ENCODE measurements at places on chromosomes 7 and 10.

- DNase-seq = no peak
Measured at GRCh38 chr7:152528612-152529011, 92.8 kb upstream of the KMT2C start.

DNA sequence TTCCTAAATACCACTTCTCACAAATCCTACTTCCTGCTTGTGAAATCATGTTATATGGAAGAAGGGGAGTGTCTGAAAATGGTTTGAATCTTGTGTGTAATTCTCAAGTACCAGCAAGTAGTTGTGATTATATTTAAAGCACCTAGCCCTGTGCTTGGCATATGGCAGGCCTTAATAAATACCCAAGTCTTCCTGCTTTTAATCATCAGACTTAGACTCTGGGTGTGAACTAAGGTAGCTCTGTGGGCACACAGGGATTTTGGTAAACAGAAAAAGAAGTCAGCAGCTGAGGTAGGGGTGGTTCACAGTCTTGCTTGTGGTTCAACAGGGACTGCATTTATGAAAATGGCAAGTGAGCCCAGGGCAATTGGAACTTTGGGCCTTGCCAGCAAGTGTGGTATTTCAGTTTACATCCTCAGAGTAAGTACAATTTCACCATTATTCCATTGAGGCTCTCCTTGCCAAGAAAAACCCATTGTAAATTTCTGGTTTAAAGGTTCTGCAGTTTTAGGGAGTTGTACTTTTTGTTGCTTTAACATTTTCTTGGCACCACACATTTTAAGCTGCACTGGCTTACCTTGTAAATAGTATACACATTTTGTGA lies 215.5 kb downstream of the AUTS2 start:
- DNase-seq = no peak

DNA sequence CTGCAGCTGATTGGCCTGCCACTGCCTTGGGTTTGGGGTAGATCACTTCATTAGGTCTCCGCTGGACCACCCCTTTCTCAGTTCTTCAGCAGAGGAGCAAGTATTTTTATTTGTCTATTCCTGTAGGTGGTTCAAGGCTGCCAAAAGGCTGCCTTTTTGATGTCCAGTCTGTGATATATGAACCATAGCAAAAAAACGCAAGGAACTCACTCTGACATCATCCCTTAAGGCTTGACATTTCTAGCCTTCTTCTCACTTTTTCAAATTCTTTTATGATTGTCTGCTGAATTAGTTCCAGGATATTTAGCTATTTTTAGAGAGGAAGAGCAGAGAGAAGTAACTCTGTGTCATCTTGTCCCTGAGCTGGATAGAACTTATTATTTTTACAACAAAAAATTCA lies 269.2 kb downstream of the BAMBI start:
- DNase-seq = no peak

DNA sequence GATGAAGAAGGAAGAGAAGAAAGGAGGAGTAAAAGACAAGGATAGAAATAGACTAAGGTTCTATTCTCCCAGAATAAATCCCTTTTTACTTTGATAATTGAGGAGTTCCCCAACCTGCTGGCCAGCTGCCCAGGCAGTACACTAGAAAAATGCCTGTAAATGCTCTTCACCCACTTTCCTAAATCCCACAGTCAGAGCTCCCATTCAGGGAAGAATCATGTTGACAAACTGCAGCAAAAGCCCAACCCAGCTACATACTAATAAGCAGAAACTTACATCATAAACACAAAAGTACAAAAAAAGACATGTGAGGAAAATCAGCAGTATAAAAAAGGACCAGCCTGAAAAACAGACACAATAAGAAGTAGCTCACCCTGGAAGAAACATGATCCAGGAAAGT lies 15.8 kb upstream of the KDM7A start:
- no peak for DNase-seq

DNA sequence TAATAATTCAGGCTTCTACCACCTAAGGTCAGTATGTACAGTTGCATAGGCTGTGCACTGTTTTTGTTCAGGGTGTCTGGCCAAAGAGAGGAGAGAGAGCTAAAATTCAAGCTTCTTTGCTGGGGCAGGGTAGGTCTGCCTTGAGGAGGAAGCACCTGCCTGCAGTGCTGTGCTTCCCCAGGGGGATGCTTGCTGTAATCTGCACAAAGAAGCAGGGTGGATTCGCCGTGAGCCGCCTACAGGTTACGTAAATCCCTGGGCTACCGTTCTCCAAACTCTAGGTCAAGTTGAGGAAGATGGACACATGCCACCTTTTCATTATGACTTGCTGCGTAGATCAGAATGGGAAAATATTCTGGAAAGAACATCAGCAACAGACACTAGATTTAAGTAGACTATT lies 543.3 kb downstream of the TNS3 start:
- DNase-seq = no peak

GRCh38 chr7:141709749-141710148 lies 1.6 kb downstream of the WEE2 start:
- DNase-seq = no peak

- no peak for DNase-seq
Measured at GRCh38 chr7:140983802-140984201, 30.9 kb downstream of the MRPS33 start.

DNA sequence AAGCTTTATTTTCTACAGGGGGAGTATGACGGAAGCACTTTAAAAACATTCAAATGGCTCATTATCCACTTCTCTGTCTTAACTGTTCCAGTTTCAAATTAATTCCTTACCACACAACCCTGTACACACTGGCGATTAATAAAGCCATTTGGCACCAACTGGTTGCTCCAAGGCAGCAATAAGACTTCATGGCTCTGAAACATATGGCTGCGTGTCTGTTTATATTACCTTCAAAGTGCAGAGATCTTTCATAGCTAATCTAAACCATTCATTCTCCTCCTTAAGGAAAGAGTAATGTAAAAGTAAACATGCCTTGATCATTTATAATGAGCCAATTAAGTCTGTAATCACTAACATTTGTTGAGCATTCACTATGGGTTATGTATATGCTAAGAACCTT lies 325.7 kb downstream of the PARD3 start:
- no peak for DNase-seq

DNA sequence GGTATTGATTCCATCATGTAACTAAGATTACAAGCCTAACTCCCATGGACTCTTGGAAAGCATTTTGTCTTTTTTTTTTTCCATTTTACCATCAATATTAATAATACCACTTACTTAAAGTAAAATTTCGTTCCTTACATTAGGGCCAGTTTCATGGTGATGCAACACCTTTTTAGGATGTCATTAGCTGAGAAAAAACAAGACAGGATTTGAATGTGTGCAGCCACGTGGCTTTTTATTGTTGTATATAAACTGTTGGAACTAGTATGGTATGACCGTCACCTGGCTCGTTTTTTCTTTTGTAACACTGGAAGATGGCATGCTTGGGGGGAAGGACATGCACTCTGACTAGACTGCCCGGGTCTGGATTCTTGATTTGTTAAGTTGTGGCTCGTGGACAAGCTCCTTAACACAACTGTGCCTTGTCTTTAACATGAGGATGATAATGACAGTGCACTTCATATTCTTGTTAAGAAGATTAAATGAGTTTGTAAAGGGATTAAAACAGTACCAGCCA lies 42.1 kb downstream of the ARHGAP21 start:
- DNase-seq = no peak

DNA sequence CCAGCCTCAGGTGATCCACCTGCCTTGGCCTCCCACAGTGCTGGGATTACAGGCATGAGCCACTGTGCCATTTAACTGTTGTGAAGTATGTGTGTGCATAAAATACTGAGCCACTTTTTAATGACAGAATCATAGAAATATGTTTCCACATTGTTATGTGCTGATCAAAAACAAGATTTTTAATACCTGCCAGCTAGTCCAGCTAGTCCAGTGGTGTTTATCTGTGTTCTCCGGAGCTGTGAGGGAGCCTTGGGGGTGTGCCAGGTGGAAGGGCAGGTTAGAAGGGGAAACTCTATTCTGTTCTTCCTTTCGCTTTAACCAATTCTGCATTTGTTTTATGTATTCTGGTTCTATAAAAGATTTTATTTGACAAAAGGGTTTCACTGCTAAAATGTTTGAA lies 7.0 kb downstream of the FAM221A start:
- DNase-seq = no peak

- no peak for DNase-seq
Measured at GRCh38 chr7:151210087-151210854, at the start of gene H2BK1. Gene H2BK1 (minus strand): TSS chr7:151210488. CDS start chr7:151210318, 170 bp downstream.

- DNase-seq = no peak
Measured at GRCh38 chr10:6542999-6543430, 37.1 kb downstream of the PRKCQ start.

DNA sequence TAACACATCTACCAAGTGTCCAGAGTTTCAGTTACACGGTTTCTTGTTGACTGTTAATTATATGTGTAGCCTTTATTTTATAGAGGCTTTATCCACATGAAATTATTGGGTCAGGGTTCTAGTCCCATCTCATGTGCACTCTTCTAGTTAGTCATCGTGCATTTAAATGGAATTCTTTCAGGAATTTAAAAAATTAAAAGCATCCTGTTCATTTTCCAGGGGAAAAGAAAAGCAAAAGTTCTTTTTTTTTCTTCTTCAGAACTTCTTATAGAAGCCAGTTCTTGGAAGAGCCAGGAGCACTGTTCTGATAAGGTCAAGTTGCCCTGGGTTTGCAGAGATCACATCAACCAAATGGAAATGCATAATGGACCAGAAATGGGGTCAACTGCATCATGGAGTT lies 324.7 kb downstream of the INHBA start:
- DNase-seq = no peak

GRCh38 chr10:108452533-108452932 lies 1288.0 kb upstream of the SORCS1 start:
- DNase-seq = no peak

DNA sequence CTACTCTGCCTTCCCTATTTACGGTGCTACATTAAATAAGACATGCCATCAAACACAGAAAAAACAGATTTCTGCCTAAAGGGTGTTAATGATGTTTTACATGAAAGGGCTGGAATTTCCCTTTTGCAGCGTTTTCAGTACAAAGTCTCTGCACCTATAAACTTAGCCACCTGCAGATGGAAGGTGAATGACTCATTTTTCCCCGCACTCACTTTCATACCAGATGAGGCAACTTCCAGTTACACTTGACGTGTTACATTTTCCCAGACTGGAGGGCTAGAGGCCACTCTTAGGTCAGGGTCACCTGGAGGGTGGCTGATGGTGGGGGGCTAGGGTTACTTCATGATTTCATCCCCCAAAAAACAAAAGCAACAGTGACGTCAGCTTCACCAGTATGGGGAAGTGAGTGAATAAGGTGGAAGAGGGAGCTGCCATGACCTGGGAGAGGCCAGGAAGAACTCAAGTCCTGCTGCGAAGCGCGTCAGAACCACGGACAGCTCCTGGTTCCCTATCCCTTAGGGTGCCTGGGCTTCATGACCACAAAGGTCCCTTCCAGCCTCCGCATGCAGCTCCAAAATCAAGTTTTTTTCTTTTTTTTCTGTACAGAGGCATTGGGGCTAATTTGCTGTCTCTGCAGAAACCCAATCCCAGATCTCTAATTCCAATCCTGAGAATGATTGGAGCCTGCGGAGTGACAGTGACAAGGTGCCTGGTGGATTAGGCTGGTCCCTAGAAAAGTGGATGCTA lies 94.0 kb downstream of the ADARB2 start:
- DNase-seq = no peak

DNA sequence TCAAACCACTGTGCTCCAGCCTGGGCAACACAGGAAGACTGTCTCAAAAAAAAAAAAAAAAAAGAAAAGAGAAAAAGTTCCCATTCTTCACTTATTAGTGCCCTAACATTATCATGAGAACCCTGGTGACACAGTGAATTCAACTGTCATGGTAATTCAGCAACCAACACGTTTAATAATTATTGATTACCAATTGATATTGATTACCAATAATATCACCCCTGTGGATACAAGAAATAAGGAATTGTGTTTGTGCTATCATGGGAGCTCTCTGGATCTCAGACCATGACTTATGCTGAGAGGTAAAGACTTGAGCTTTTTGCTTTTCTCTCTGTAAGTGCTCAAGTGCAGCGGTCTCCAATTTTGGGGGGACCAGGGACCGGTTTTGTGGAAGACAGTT lies 195.3 kb downstream of the TPST1 start:
- no peak for DNase-seq

- no peak for DNase-seq
Measured at GRCh38 chr10:78277314-78278057, 243.8 kb downstream of the RPS24 start.

GRCh38 chr10:69572159-69573055 lies 815 bp downstream of the NEUROG3 start:
- no peak for DNase-seq
